ENCODE measurements at places on chromosomes 1 and 21.

DNA sequence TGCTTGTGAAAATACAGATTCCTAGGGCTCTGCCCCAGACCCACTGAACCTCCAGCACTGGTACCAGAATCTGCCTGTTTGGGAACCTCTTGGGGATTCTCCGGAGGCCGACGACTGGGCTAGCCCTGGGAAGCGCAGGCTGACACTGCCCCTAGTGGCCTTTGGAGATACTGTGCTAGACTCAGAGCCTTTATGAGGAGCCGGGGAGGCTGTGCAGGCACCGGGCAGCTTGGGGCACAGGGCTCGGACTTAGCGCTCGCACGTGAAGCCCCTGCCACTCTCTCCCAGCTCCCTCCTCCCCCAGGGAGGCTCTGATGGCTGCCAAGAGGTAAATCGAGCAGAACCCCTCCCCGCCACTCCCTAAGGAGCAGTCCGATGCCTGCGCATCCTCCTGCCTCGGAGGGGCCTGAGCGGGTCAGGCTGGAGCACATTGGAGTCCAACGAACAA is 144.6 kb upstream of the TNR start:
- DNase-seq = peak; percentile 56

GRCh38 chr1:20691872-20692271 is 25.9 kb downstream of the KIF17 start:
- no peak for DNase-seq

DNA sequence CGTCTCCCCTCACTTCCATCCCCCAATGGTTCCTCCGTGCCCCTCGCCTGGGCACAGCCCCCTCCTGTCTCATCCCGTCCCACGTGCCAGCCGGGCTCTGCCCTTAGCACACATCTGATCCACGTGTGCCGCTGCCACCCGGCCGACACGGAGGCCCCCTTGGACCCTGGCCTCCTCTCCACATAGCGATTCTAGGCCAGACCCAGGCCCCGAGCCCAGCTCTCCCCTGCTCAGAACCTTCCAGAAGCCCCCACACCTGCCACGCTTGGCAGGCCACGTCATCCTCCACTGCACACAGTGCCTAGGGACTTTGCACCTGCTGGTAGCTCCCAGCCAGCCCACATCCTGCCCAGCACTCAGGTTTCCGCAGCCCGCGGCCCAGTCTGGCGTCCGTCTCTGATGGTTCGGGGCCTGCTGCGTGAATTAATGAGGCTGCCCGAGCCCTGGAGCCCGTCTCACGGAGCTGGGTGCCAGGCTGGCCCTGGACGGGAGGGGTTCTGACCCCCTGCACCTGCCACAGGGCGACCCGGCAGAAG is 20.1 kb downstream of the PLCH2 start:
- DNase-seq = peak; percentile 94

DNA sequence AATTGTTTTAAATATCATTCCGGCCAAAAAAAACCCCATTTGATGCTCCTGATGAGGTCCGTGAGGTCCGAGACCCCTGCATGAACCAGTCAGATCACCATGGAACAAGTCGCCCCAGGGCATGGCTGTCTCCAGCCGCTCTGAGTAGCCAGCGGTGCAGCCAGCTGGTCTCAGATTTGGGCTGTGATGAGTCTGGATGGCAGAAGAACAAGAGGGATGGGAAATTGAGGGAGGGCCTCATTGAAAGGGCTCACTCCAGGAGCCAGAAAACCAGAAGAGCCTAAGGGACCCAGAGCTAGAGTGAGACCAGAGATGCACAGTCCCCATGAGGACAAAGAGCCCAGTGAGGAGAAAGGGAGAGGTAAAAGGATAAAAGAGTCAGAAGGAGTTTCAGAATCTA is 174.0 kb downstream of the TOMM20 start:
- DNase-seq = no peak

DNA sequence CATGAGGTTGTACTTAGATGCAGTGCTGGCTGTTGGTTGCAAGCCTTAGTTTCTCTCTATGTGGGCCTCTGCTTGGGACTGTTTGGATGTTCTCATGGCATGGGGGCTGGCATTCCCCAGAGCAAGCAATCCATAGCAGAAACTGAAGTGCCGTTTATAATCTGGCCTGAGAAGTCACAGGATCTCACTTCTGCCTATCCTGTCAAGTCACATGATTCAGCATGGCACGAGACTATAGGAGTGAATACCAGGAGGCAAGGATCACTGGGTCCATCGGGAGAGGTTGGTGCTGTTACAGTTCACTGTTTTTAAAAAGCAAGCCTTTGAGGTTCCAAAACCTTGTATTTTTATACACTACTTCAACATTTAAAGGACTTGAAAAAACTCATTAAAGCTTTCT is 16.7 kb downstream of the COLGALT2 start:
- no peak for DNase-seq

DNA sequence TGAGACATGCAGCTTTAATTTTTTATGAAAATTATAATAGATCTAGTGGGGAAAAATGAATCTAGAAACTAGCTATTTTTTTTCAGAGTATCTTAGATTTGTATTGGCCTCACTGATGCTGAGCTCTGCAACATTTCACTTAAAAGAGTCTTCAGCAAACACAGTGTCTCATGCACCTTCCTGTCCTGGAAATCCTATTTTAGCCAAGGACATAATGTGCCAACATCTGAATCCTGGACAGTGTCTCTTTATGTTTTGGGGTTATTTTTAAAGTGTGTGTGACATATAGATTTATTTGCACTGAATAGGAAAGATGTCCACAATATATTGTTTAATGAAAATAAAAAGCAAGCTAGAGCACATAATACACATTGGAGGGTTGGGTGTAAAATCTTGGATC is 199.1 kb upstream of the FMN2 start:
- no peak for DNase-seq

DNA sequence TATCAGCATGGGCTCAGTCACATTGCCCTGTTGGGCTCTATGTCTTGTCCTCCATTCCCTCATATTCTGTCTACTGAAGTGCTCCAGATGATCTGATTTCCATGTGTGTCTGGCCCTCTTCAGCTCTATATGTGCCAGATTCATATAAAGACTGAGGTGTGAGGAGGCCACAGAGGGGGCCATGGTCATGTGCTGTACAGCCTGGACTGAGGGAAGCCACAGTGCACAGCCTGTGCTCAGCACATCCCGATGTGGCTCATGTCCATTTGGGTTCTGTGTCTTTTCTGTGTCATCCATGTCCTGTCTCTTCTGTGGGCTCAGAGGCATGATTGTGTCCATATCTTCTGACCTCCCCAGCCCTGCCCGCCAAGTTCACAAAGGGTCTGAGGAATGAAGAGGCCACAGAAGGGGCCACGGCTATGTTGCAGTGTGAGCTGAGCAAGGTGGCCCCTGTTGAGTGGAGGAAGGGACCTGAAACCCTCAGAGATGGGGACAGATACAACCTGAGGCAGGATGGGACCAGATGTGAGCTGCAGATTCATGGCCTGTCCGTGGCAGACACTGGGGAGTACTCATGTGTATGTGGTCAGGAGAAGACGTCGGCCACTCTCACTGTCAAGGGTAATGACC is 97.0 kb downstream of the OBSCN start:
- no peak for DNase-seq

GRCh38 chr1:7588457-7588827 is 182.7 kb upstream of the VAMP3 start:
- DNase-seq = no peak

DNA sequence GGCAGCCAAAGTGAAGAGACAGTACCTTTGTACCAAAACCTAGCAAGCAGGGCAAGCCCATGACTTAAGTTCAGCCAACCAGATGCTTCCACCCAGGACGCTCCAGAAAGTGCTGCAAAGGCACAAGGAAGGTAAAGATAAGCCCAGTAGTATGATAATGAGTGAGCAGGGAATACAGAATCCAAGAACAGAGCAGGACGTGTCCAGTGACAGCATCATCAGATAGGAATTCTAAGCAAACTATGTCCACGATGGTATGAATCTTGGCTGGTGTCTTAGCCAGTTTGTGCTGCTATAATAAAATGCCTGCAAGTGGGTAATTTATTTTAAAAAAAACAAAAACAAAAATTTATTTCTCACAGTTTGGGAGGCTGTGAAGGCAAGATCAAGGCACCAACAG is 13.6 kb downstream of the GJA4 start:
- DNase-seq = no peak

- no peak for DNase-seq
These were observed 107.3 kb upstream of the HNRNPU start for GRCh38 chr1:244971552-244972216.

- DNase-seq = no peak
These were observed 14.0 kb downstream of the ATP5PO start for GRCh38 chr21:33901412-33902288.

- DNase-seq = no peak
These were observed 90.6 kb downstream of the GLUL start for GRCh38 chr1:182301026-182301436.

GRCh38 chr1:234096161-234096770 is 191.8 kb downstream of the SLC35F3 start:
- no peak for DNase-seq

DNA sequence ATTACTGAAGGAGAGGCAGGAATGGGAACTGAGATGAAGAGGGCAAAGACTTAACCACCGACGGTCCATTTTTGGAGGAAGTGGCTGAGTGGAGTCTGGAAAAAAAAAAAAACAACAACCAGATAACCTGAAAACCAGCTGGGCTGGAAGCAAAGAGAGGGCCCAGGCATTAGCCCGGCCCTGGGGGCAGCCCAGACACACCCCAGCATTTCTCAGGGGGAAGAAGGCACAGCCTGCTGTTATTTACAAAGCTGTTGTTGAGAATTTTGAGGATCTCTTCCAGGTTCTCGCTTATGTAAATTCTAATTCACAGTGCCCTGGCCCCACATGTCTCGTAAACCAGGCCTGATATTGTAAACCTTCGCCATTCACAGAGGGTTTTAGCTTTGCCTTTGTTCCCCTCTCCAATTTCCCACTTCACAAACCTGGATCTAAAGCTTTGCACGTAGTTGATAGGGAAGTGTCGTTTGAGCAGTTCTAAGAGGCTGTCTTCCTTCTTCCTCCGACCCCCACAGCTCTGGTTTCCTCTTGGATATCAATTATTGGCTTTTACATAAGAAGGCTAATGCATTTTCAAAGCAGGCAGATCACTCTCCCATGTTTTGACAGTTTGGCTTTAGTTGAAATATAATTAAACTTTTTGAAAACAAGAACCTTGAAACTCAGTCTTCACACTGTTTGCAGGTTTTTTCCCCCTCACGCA is 161.8 kb upstream of the IRF2BP2 start:
- no peak for DNase-seq

DNA sequence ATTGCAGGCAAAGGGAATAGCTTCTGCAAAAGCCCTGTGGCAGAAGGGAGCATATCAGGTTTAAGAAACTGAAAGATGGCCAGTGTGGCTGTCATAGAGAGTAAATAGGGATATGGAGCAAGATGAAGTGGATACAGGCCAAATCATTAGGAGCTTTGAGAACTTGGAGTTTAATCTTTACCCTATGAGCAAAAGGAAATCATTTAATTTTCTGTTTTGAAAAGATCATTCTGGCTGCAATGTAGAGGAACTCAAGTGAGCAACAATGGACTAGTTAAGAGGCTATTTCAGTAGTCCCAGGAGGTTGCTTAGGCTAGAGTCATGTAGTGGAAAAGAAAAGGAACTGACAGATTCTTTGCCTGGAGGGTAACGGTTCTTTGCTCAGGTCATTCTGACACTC is 47.2 kb downstream of the RAP1A start:
- no peak for DNase-seq

Measured in GM19239 (cell line).